Type B pancreatic cell (in vitro differentiated cells): ENCODE measurements at places on chromosomes 5 and 9.

DNA sequence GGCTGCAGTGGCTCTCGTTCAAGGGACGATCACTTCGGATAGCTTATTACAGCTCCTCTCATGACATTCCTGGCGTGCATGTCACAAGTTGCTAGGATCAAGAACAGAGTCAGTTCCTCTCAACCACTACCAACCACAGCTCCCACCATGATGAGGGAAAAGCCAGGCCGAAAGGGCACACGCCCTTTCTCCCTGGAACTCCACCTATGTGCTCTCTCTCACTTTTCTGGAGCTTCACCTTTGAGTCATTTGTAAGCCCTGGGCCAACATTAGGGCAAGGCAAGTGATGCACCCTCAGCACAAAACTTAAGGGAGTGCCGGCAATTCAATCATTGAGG is 1.6 kb downstream of the SPACA9 start:
- no peak for DNase-seq

GRCh38 chr9:127567730-127568617 is 44.1 kb upstream of the STXBP1 start:
- no peak for DNase-seq

GRCh38 chr5:107155707-107156106 is 515.0 kb downstream of the EFNA5 start:
- no peak for DNase-seq

- DNase-seq, result no peak
These were observed 664.8 kb upstream of the ZNF608 start for GRCh38 chr5:125411071-125411743.

DNA sequence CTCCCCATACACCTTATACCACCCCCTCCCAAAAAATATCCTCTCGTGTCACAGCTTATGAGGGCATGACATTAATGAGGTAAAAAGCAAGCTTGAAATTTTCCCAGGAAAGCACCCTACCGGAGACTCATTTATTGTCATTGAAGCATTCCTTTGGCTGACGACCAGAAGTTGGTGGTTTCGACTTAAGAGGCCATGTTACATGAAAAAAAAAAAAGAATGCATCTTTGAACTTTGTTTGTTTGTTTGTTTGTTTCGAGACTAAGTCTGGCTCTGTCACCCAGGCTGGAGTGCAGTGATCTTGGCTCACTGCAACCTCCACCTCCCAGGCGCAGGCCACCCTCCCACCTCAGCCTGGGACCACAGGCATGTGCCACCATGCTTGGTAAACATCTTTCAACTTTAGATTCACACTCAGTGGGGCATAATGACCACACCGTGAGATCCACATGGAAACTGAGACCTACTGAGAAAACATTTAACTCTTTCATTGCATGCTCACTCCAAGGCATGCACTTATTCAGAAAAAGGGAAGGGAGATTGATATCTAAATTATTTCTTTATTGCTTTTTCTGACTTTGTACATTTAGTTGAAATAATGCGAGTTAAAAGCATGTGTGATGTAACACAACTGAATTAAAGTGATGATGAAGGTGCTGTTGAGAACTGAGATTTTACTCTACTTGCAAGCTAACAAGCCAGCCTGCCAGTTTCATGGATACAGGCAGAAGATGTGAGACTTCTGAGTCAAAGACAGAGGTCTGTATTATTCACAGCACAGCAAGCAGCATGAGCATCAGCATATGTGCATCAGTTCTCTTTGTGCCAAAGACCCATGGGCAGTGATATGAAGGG is 5.1 kb upstream of the RAB14 start:
- DNase-seq, result no peak

DNA sequence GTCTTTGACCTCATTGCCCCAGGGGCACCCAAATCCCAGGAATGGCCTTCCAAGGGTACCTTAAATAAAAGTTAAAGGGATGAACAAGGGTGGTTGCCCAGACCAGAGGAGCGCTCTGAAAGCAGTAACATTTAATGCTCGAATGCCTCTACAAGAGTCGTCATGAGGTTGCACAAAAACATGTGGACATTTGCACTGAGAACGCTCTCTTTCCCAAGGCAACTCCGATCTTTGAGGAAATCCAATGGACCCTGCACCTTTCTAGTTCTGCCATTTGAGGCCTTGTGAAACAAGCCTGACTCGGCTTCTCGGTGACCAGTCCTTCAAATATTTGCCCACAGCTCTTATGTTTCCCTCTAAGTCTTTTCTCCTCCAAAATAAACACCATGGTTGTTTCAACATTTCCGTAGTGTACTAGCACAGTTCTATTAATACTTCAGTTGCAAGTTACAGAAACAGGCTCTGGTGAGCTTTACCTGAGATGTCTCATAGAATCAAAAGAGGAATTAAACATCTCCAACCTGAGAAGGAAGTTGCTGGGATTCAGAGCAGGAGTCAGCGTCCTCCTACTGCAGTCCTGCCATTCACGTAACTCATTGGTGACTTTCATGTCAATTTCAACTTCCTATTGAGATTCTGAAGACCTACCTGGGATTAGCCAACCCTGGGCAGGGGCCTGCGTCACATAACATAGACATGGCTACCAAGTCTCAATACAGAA is 168.8 kb upstream of the RAI14 start:
- no peak for DNase-seq

DNA sequence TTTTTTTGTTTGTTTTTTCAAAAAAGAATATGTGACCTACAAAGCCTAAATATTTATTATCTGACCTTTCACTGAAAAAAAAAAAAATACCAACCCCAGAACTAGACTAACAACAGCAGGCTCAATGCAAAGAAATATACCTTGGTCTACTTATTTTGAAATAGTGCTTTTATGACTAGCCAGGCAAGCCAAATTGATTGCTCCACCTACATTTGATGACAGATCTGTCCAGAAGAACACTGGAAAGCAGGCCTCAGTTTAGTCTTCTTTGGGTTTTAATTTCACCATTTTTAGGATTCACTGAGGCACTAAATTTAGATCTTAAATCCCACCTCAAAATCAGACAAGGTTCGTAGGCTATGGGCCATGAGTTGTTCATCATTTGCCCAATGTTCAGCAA is 97.3 kb downstream of the PLPP1 start:
- no peak for DNase-seq

- DNase-seq, result no peak
These were observed 76.3 kb upstream of the TNFSF8 start for GRCh38 chr9:115006660-115007059.

- no peak for DNase-seq
These were observed 10.5 kb upstream of the CCDC125 start for GRCh38 chr5:69343083-69343482.

DNA sequence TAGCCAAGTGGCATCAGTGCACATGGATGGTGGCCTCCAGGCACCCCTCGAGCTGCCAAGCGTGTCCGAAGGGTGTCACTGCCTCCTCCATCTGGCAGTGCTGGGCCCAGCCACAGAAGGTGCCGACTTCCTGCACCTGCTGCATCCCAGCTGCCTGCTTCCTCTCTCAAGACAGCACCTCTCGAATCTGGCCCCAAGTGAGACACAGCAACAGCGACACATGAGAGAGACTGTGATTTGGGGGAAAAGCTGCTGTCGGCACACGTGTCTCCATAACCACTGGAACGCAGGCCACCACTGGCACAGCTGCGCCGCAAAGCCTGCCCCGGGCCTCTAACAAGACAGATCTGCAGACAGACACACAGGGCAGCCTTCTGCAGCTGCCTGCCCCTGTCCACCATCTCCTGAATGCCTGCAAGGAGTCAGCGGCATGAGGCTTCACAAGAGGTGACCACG is 8.8 kb downstream of the CLPTM1L start:
- DNase-seq, result no peak

DNA sequence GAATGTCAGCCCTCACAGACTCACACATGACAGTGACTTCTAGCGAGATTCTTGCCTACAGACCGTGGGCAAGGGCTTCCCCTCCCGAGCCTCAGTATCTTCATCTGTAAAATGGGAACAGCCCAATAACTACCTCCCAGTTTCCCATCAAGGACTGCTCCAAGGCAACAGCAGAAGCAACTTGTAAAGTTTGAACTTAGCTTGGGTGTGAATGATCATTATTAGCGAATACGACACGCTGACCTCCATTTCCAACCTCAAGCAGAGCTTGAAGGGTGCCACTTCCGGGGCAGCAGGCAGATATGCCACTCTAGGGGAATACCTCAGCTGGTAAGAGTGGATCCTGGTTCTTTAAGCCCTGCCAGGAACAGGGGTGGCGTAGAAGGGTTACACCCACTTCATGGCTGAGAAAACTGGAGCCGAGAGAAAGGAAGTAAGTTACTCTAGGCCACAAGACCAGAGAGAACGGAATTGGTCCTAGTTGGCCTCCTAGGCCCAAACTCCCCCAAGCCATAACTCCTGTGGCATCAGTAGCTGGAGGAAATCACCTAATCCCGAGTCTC is 2.0 kb downstream of the RNF44 start:
- DNase-seq, result no peak

GRCh38 chr9:78905986-78906755 is 609.2 kb downstream of the PSAT1 start:
- DNase-seq, result no peak

DNA sequence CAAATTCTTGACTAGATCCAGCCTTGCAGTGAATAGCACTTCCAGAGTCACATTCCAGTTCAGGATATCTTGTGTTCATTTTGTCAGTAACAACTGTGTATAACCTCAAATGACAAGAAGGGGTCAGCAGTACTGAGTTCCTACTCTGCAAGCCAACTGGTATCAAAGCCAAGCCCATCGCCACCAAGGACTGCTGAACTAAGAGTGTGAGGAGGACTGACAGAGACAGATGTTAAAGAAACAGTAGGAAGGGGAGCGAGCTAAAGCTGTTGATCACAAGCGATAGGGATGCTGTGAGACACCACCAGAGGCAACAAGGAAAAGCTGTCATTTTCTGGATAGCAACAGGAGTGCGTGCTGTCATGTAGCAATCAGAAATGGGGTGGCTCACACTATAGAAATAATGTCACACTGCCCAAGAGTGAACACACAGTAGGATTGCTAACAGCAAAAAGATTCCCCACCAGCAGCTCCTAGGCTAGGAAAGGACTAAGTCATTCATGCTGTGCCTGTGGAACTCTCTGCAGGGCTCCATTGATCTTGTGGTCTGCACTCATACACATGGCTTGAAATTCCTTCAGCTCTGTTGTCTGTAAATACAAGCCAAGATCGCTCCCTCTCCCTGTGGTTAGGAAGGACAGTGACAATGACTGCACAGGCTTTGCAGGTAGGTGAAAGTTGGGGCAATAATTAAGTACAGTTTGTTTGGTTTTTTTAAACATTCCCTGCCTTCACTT is 658.6 kb downstream of the NR2F1-AS1 start:
- no peak for DNase-seq

- DNase-seq, result no peak
These were observed 182.4 kb downstream of the NFIB start for GRCh38 chr9:14131356-14132088.

- DNase-seq, result no peak
These were observed 114.5 kb upstream of the NR5A1 start for GRCh38 chr9:124621371-124622328.

- DNase-seq, result peak; percentile 29
These were observed 131.8 kb upstream of the IER5L start for GRCh38 chr9:129309906-129310305.

- DNase-seq, result peak; percentile 85
These were observed 21.3 kb upstream of the NDST1 start for GRCh38 chr5:150486402-150487198.

DNA sequence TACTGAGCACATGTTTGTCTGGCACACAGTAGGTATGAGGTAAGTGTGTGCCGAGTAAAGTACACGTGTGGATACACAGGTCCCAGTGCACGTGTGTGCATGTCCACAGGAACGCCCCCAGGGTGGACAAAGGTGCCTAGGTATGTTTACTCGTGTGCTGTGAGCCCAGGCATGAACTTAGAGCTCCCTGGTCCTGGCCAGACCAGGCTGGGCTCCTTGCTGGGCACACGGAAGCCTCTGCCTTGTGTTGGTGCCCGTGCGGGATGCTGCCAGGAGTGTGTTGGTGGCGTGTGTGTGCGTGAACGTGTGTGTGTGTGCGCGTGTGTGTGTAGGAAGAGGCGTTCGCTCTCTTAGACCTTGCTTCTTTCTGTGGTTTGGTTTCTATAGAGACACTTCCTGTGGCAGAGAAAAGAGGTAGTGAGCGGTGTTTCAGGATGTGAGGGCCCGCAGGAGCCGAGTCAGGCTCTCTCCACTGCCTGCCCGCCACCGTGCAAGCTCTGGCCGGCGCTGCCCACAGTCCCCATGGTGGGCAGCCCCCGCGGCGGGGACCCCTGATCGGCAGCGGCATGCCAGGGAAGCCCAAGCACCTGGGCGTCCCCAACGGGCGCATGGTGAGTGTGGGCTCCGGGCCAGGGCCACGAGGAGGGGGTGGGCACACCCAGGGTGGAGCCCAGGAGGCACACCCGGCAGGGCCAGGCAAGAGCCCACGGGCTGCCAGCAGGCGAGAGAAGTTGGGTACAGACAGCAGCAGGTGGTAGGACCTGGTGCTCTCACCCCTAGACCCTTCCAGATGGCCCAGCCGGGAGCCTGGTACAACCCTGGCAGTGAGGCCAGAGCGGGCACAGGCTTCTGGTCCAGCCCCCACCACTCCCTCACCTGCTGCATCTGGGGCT is at the start of gene RGS14:
Gene RGS14, plus strand, starts transcription at position 466 of the 893 bp plus-strand sequence. Its CDS starts 101 bp downstream, at position 567.
- no peak for DNase-seq

GRCh38 chr5:160290751-160291150 is 21.6 kb downstream of the CCNJL start:
- DNase-seq, result no peak

DNA sequence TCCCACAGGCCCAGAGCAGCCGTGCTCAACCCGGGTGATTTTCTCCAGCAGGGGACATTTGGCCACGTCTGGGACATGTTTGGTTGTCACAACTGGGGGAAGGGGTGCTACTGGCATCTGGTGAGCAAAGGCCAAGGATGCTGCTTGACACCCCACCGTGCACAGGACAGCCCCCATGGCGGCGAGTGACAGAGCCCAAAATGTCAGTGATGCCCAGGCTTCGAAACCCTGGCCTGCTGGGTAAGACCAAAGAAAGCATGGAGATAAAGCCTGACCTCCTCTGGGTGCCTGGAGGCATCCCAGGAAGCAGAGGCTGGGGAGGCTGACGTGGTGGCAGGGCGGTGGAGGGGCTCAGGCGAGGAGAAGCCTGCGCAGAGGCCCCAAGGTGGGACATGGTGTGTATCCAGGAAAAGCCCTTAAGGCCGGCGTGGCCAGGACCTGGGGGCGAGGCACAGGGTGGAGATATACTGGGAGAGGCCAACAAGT is 66.4 kb downstream of the ZNF354C start:
- DNase-seq, result peak; percentile 62

GRCh38 chr9:123500336-123500735 is 144.3 kb downstream of the CRB2 start:
- DNase-seq, result no peak

DNA sequence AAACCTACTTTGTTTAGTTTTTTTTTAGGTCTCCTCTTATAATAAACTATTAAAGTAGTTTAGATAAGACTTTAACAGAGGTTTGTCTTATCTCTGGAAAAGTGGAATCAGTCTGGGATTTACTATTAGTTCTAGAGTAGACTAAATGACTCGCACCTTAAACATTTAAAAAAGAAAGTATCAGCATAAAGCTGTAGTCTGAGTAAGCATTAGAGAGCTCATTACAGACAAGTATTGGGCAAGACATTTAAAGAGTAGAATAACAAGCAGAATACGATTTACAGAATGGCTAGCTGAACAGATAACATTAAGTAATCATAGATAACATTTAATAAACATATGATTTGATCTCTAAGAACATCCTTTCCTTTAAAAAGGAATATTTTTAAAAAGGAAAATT is 226.0 kb upstream of the DMAC1 start:
- no peak for DNase-seq

- DNase-seq, result no peak
These were observed 16.5 kb upstream of the SLC2A8 start for GRCh38 chr9:127380479-127380878.

GRCh38 chr9:120366644-120367019 is 213.3 kb downstream of the CDK5RAP2 start:
- no peak for DNase-seq
